Immature natural killer cell (primary cell): ENCODE measurements at places on chromosomes 7 and 10.

DNA sequence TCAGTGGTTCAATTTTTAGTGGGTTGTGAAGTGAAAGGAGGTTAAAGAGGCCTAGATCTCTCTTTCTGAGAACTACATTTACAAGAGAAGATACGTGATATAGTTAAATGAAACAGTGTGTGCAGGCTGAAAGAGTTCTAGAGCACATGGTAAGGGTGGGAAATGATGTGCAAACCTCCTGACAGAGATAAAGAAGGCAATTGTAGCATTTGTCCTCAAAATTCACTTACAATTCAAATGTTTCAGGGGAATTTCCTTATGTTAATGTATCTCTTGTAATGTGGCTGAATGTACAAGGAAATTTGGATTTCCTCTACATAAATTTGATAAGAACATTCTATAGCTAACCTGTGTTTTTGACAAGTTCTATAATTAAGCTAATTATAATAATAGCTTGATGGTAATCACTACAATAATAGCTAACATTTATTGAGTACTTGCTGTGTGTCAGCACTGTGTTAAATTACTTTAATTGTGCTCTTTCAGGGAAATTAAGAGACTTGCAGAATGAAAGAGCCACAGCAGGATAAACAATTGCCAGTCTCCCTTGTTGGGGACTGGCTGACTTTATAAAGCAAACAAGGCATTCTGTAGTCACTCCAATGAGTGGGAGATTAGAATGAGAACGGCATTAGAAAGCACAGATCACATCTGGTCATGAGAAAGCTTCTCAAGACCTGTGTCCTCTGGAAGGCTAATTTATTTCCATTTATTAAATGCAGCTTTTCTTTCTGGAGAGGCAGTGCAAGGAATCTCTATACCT, 139.7 kb upstream of the TMEM72 start:
- no peak for DNase-seq

- DNase-seq = no peak
Measured at GRCh38 chr7:144416341-144416740, 12.8 kb upstream of the NOBOX start.

DNA sequence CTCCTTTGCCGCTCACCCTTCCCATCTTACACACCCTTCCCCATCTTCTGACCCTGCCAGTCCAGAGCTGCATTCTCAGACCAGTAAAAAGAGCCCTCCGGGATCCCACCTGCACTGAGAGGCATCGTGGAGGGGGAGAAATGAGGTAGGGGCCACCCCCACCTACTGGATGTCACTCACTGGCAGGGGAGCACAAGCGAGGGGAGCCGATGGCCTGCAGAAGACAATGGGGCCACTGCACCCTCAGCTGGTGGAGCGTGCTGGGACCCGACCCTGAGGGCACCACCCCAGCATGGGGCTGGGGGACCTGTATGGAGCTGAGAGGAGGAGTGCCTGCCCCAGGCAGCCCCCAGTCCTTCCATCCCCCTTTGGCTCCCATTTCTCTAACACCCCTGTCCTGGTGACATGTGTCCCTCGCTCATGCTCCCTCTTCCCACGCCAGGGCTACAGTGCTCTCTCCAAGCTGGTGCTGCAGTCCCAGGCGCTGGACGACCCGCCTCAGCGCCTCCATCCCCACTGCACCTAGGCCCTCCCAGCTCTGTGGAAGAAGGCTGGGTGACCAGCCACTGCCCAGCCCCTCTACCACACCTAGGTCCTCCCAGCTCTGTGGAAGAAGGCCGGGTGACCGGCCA, 49.8 kb downstream of the RASGEF1A start:
- DNase-seq = no peak

- DNase-seq = no peak
Measured at GRCh38 chr7:131166066-131166465, 161.6 kb upstream of the MKLN1 start.

- no peak for DNase-seq
Measured at GRCh38 chr10:125799451-125800182, 23.4 kb downstream of the UROS start.

DNA sequence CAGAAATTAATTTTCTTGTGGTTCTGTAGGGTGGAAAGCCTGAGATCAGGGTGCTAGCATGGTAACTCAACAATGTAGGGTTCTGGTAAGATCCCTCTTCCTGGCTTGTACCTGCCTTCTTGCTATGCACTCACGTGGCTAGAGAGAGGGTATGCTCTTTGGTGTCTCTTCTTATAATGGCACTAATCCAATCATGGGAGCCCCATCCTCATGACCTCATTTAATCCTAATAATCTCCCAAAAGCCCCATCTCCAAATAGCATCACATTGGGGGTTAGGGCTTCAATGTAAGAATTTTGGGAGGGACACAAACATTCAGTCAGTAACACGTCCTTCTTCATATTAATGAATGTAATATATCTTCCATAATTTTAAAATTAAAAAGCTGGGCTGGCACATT, 39.6 kb upstream of the FAM133B start:
- no peak for DNase-seq

GRCh38 chr10:90701428-90701827, 156.4 kb downstream of the HTR7 start:
- DNase-seq = no peak

GRCh38 chr7:130390486-130390885, 10.2 kb downstream of the CPA1 start:
- DNase-seq = no peak

DNA sequence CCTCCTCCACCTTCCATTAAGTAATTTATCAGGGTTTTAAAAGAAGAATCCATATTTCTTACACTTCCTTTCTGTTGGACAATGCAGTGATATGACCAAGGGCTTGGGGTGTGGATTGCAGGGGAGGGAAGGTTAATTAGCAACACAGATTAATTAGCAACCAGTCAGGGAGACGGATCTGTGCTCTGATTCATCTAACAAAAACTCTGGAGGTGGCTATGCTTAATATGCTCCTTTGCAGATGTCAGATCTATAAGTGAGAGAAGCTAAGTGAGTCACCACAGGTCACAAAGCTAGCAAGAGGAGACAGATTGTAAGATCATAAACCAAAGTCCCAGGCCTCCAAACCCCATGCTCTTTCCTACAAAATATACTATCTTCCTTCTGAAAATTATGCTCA, 178.8 kb upstream of the ITGB1 start:
- DNase-seq = no peak

- DNase-seq = no peak
Measured at GRCh38 chr10:61634746-61635145, 28.0 kb upstream of the CABCOCO1 start.

DNA sequence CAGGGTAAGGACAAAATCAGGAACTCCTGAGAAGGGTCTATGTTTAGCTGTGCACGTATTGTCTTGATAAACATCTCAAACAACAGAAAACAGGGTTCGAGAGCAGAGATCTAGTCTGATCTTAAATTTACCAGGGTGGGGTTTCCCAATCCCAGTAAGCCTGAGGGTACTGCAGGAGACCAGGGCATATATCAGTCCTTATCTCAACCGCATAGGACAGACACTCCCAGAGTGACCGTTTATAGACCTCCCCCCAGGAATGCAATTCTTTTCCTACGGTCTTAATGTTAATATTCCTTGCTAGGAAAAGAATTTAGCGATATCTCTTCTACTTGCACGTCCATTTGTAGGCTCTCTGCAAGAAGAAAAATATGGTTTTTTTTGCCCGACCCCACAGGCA, 35.5 kb downstream of the VIM start:
- no peak for DNase-seq

- DNase-seq = no peak
Measured at GRCh38 chr7:140137078-140137477, 39.7 kb downstream of the KDM7A start.

- DNase-seq = no peak
Measured at GRCh38 chr10:33201056-33201780, 133.2 kb downstream of the NRP1 start.

DNA sequence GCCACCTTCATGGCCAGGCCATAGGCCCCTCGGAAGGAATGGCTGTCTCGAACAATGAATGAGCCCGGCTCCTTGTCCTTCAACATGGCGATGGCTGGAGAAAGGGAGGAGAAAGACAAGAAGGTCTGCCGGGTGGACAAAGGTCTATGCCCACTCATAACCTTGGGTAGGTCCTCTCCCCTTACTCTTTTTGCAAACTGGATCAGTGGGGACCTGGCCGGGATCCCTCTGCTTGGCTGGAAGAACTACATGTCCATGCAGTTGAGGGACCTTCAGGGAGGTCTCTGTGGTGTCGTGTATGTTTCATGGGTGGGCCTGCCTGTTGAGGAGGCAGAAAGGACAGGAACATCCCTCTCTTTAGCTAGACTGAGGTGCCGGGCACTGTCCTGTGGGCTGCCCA, 284.8 kb downstream of the TNS3 start:
- no peak for DNase-seq

- no peak for DNase-seq
Measured at GRCh38 chr10:11144626-11145494, 127.2 kb downstream of the CELF2 start.

GRCh38 chr7:98518159-98518947, 98.7 kb upstream of the NPTX2 start:
- no peak for DNase-seq

DNA sequence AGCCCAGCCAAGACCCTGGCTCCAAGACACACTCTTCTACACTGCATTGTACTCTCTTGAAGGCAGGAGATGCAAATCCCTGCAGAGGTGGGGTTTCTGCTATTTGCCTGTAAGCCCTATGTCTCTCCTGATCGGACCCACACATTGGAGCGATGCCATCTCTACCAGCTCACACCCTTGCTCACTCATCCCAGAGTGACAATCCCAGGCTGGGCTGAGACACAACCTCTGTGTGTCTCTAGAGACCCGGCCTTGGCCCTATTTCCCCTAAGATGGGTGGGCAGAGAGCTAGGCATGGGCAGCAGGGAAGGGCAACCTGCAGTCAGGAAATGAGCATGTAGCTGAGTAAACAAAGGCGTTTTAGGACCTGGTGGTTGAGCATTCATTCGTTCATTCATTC, 25.6 kb downstream of the CCDC3 start:
- no peak for DNase-seq

GRCh38 chr7:35529713-35530112, 165.2 kb downstream of the HERPUD2 start:
- DNase-seq = no peak

GRCh38 chr10:69938541-69938991, 114.1 kb upstream of the MACROH2A2 start:
- DNase-seq = no peak

DNA sequence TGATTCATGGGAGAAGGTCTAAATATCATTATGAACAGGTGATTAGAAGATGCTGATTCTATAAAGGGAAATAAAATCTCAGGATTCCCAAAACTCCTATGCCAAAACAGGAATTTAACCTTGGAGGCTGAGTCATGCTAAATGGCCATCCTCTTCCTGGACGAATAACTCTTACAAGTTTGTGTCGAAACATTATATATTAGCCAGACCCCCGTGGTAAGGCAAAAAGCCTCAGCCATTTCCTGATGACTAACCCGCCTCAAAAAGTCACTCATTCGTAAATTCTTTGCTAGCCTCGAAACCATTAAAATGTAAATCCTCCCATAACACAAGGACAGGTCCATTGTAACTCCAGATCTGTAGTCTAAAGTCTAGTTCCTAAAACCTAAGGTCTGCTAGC, 32.0 kb downstream of the CUL2 start:
- DNase-seq = no peak

- DNase-seq = no peak
Measured at GRCh38 chr7:36735172-36735571, 10.9 kb upstream of the AOAH start.

DNA sequence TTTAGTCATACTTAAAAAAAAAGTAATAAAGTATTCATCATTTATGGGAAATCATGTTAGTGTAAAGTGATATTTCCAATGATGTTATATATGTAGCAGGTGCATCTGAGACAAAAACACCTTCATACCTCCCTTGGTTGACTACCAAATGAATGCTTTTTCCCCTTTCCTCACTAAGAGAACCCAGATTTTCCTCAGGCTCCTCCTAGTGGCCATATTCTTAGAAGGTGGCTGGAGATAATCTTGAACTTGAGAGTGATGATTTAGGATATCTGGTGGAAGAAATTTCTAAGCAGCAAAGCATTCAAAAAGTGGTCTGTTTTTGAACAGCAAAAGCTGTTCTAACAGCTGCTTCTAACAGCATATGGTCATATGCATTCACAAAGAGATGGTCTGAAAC, 16.8 kb upstream of the DNAH11 start:
- DNase-seq = no peak

GRCh38 chr7:28551331-28551730, 139.0 kb downstream of the CREB5 start:
- no peak for DNase-seq

DNA sequence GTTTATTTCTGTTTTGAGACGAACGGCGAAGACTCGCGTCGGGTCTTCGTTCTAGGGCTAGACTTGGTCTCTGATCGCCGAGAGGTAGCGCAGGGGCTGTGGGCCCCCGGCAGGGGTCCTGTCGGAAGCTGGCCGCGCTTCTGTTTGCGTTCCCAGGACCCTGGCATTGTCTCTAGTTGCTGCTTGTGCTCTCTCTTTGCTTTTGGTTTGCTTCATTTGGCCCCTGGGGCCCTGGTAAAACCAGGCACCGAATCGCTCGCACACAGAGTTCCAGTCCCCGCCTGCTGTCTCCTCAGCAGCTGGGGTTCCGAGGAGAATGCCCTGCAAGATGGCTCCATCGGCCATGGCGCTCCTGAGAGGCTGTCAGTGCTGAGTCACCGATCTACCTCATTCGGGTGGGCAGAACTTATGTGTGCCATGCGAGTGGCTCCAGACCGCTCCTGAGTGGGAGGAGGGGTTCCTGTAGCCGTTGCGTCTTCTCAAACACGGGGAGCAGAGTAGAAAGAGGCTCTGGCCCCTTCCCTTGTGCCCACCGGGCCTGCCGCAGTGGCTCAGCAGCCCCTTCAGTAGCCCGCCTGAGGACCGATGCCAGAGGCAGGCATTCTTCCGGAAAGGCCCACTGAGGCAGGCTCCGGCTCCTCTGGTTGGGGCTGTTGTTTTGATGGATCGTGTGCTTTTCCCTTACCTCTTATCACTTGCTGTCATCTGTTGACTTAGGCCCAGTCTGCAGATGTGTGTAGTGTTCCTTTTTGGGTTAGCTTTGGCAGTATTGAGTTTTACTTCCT, 826 bp downstream of the CHPF2 start:
- peak; percentile 56 for DNase-seq

GRCh38 chr7:26624839-26625238, 239.6 kb downstream of the SKAP2 start:
- DNase-seq = no peak

DNA sequence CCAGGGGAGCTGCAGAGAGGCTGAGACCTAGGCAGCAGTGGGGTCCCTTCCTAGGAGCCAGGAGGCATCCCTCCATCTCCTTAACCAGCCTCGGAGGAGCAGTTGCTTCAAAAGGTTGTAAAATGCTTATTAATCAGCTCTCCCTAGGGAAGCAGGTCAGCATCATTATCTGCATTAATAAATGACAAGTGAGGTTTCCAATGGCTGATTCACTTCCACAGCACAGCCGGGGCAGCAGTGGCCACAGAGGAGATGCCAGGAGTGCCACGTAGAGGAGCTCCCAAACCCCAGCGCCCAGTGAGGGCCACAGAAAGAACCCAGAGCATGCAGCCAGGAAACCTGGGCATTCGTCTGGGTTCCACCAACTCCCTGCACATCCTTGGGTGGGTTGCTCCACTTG, 8.2 kb upstream of the NPFFR1 start:
- DNase-seq = no peak

GRCh38 chr10:58464956-58465355, 47.7 kb upstream of the BICC1 start:
- no peak for DNase-seq
